ENCODE measurements at places on chromosomes 3 and 15.

GRCh38 chr15:65077981-65078352 lies 1.4 kb downstream of the KBTBD13 start:
- no peak for DNase-seq

GRCh38 chr15:75578173-75578947 lies 755 bp downstream of the PTPN9 start:
- DNase-seq: no peak

GRCh38 chr15:36694574-36694973 lies 115.1 kb downstream of the CDIN1 start:
- no peak for DNase-seq

- DNase-seq: no peak
These were observed 1.6 kb upstream of the KY start for GRCh38 chr3:134652409-134652831.

DNA sequence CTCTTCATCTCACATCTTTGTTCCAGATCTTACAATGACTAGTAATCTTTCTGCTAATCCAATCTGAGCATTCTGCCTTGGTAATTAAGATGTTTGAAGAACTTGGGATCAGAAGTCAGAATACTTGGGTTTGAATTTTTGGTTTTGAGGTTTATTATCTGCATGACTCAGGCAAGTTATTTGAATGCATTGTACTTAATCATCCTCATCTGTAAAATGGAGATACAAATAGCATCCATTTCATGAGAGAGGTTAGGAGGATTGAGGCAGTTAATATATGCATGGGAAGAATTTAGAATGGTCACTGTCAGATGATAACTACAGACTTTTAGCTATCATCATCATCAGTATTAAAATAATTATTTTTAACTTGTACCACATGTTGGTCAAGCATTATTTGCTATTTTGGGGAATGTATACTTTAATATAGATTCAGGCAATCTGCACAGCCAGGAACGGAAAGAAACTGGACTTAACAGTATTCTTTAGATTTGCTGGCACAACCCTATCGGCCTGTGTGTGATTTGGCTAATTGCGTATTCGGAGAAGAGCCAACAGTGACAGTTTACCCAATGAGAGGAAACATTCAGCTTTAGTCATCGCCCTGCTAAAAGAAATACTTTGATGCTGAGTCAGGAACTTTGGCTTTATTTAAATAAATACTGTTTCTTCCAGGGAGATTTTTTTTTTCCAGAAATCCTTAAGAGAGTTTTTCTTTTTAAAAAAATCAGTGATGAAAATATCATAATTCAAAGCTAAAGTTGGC lies 600.0 kb downstream of the ROBO1 start:
- DNase-seq: peak; percentile 69

- peak; percentile 54 for DNase-seq
These were observed 289.8 kb upstream of the ROPN1 start for GRCh38 chr3:124281453-124282316.

DNA sequence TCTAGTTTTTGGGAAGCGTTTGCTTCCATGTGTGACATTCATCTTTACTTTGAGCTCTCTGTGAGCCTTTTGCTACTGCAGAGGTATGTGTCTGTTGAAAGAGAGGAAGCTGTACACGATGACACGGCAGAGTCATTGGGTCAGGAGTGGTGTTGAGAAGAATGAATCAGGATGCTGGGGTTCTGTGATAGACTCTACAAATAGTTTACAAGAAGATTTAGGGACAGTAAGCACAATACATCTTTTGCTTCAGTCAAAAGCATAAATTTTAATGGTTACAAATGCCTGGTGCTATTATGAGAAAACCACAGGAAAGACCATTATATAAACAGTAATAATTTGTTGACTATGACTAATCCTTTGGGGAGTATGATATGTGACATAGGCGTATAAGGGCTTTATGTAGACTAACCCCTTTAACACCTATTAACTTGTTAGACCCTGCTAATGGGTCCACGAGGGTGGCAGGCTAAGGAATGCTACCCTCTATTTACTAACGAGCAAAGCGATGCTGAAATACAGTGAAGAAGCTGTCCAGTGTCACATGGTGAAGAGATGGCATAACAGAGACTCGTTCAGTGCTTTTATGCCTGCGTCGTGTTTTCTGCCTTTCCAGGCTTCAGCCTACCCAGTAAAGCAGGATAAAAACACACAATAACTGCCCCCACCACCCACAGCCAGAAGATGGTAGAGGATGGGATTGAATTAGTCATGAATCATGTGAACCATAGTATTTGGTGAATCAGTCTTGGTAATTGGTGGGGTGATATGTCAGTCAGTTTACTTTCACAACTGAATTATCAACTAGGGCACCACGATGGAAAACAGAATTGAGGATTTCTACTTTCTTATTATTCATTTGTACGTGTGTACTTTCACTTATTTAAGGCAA lies 118.8 kb downstream of the LPP start:
- no peak for DNase-seq

- no peak for DNase-seq
These were observed 67.1 kb downstream of the IGF1R start for GRCh38 chr15:98715401-98715800.

- no peak for DNase-seq
These were observed 50.4 kb upstream of the ICE2 start for GRCh38 chr15:60529332-60529731.

DNA sequence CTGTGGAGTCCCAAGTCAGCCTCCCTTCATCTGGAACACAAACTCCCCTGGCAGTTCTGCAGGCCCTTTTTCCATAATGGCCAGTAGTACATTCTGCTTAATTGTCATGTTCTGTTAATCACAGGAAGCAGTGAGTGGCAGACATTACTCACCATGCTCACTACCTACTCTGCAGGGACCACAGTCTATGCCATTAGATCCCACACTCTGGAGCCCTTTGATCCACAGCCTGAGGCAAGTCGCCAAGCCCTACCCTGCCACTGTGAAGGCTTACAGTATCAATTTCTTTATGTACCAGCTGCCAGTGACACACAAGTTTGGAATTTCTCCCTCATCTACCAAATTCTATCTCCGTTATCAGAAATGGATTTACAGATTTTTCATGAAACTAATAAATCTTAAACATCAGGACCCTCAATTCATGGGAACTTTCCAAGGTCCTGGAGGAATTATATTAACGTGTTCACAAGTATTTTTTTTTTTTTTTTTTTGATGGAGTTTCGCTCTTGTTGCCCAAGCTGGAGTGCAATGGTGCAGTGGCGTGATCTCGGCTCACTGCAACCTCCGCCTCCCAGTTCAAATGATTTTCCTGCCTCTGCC lies 20.6 kb upstream of the WWTR1 start:
- no peak for DNase-seq

DNA sequence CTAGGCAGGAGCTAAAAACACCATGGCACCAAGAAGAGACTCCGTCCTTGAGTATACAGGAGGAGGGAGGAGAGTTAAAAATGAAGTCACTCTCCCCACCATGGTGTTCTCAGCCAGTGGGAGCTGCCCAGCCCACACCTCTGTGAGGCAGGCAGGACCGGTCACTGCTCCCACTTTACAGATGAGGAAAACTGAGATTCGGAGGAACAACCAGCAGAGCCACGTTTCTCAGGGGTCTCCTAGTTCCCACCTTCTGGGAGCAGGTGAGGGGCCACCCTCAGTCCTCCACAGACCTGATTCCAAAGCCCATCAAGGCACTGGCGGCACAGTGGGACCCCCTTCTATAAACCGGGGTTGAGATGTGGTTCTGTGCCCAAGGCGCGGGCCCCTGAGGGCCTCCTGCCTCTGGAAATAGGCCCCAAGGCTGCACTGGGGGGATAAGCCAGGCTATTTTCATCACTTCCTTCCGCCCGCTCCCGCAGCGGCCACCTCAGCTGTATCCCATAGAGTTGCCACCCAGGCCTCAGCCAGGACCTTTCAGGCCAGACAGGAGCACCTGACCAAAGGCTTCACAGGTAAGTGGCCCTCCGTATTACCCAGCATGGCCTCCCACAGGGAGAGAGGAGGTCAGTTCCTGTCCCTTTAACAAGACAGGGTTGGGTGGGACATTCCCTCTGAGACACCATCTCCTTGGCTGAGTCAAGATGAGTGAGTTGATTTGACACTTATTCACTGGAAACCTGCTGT lies at the start of gene GP9:
Gene GP9 (plus strand): TSS at position 504 of the 747 bp plus-strand sequence. CDS start 961 bp downstream, outside the sequence.
- no peak for DNase-seq

DNA sequence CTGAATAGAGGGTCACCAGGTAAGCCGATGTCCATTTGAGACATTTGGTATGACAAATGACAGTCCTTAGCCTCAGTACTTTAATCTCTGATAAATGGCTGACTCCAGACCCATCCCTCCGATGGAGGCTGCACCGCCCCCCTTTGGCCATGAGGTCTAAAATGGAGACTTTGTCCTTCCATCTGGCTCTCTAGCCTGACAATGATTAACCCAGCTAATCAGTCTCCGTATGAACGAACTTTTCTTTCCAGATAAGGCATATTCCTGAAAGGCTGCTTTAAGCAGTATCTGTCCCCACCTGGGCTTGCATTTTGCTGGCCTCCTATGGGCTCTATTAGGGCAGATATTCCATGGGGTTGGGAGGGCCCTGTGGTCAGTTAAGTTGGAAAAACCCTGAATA lies 10.8 kb upstream of the MYZAP start:
- no peak for DNase-seq

- peak; percentile 77 for DNase-seq
These were observed 7.7 kb downstream of the CGNL1 start for GRCh38 chr15:57384024-57384423.

- no peak for DNase-seq
These were observed 2.3 kb downstream of the FEZF2 start for GRCh38 chr3:62370858-62371719.

DNA sequence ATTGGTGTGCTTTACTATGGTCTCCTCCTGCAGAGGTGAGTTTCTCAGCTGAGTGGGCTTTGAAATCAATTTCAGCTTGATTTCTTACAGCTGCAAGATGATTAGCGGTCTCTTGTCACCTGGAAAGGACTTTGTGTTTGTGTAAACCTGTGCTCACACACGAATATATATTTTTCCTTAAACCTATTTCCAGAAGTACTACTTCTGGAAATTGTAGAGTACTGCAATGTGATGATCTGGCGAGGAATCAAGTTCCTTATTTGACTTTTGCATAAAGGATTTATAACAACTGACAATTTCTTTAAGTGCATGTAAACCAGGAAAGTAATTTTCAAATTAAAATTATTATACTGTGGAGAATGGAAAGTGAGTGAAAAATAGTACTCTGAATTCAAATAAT lies 2.1 kb downstream of the MCTP2 start:
- no peak for DNase-seq

- peak; percentile 82 for DNase-seq
These were observed 49.7 kb upstream of the POMGNT2 start for GRCh38 chr3:43155464-43156121.

- no peak for DNase-seq
These were observed 165.0 kb downstream of the PEX5L start for GRCh38 chr3:179871782-179872181.

GRCh38 chr3:107816107-107816506 lies 274.7 kb downstream of the CD47 start:
- peak; percentile 29 for DNase-seq

DNA sequence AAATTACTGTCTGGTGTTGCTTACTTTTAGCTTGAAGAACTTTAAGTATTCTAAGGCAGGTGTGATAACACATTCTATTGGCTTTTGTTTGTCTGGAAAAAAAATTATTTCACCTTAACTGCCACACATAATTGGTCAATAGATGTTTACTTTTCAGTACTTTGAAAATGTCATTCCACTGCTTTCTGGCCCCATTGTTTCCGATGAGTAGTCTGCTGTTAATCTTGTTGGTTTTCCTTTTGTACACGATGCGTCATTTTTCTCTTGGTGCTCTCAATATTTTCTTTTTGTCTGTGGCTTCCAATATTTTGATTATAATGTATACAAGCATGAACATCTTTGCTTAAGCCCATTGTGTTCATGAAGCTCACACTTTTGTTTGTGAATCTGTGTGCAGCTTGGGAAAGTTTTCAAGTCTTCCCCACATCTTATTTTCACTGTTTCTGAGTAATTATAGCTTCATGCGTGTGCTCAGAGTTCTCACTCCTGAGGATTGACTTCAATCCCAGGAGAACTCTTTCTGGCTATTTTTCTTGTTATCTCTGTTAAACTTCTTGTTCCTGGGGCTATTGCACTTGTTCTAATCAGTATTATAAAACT lies 664.7 kb downstream of the IGSF11 start:
- no peak for DNase-seq

DNA sequence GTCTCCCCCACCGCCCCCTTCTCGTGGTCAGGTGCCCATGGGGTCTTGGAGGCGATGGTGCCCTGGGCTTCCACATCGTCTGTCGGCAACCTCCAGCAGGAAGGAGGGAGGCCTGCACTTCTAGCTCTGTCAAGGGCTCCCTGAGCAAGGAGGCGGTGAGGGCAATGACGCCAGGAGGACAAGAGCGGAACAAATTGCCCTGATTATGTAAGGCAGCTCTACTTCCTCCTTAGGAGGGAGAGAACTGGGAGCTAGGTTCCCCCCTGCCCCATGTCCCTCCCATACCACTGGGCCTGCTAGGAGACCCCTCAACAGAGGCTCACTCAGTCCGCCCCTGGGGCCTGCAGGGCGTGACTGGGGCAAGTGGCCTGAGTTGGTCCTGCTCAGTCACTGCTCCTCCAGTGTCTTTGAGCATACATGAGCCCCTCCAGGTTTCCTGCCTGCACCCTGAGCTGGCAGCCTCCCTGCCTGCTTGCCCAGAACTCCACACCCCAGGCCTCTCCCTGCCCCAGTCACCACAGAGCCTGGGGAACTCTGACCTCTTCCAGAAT lies 56.1 kb downstream of the CACNA2D2 start:
- DNase-seq: no peak

DNA sequence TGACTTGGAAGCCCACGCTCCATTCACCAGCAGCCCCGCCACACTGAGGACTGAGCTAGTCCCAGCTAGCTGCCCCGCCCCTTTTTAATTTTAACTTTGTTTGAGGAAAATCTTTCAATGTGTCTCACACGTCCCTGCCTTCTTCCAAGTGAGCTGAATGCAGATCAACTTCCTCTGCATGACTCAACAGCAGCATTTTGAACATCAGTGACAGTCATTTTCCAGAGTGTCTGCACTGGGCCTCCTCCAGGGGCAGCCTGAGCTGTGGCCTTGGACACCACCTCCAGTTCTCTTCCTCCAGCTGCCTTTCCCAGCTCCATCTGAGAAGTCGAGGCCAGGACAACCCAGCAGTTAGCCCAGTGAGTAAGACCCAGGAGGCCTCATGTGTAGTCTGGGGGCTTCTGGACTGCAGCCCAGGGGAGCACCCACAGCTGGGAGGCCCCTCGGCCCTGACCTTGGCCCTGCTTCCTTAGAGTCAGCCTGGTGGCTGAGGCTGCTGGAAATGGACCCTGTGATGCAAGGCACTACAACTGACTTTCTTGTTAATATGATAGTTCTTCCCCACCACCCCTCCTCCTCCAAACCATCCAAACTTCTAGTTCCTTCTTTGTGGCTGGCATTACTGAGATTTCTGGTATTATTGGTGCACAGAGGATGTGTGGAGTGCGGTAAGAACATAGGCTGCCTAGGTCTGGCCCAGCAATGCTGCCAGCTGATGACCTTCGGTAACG lies 21.4 kb upstream of the ESYT3 start:
- no peak for DNase-seq

DNA sequence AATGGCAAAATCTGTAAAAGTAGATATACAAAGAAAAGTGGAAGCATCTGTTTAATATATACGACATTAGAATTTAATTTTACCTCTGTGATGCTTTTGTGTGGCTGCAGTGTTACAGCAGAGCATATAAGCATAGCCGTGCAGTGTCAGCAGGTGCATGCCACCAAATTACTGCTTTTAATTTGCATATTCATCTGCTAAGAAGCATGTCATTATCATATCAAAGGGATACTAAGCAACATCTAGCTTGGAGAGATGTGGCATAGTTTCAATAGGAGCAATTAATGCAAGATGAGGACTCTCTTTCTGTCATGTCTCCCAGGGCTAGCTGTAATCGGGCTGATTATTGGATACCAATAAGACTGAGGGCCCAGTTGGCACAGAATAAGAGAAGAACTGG lies 214.4 kb upstream of the SOX2 start:
- DNase-seq: no peak

- peak; percentile 29 for DNase-seq
These were observed 15.2 kb downstream of the LDHAL6B start for GRCh38 chr15:59221511-59222505.

All from umbilical cord (tissue), 2 donors.